ENCODE measurements at places on chromosomes 5 and 9.
A peak's percentile ranks its signal among the peaks of the same experiment; 100 is the strongest.

DNA sequence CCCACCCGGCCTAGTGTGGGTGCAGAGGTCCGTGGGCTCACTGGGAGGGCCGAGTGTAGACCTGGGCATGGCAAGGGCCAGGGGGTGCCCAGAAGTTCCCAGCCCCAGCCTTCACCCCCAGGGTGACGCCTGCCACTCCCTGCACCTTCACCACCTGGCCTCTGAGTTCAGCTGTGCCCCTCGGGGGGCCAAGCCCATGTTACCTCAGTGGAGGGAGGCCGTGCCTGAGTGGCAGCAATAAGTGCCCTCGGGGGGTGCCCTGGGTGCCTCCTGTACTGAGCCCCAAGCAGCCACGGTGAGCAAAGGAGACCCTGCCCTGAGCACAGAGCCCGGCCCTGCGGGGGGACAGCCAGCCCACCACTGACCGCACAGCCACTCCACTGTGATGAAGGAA, 10.3 kb upstream of the FCN2 start:
- DNase-seq = no peak

- DNase-seq = peak; percentile 76
Measured at GRCh38 chr9:136544548-136544963, 1.3 kb downstream of the NOTCH1 start.

DNA sequence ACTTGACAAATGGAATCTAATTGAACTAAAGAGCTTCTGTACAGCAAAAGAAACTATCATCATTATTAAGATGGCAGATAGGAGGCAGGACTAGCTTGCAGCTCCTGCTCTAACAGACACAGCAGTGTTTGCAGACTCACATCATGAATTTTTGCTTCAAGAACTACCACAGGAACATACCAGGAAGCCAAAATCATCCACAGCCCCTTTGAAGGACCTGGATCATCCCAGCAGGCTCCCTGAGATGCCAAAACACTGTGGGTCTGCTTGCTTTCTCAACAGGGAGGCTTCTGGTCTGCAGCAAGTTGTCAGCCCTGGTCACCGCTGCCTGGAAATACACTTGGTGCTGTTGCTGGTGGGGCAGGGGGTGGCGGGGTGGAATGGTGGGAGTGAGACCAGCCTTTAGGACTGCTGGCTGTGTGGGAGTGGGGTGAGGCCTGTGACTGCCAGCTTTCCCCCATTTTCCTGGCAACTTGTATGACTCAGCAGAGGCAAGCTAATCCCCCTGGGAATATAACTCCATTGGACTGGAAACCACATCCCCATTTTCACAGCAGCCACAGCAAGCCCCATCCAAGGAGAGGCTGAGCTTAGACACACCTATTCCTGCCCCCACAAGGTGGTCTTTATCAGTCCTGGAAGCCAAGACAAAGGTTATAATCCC, 533.8 kb upstream of the CYLC2 start:
- no peak for DNase-seq

DNA sequence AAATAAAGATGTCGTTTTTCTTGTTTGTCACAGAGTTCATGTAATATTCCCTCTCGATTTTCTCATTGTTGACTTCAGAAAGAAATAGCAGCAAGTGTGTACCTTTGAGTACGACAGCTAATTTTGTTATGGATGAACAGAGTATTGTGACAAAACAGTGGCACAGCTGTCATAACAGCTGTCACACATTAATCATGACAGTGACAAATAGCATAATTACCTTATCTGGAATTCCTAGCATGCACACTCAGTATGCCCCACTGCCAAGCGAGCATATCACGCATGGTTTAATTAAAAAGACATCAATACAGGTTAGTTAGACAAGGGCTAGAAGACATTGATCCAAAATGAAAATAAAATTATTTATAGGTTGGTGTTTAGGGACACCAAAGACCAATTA, 375.1 kb downstream of the SPATA31D1 start:
- DNase-seq = no peak

DNA sequence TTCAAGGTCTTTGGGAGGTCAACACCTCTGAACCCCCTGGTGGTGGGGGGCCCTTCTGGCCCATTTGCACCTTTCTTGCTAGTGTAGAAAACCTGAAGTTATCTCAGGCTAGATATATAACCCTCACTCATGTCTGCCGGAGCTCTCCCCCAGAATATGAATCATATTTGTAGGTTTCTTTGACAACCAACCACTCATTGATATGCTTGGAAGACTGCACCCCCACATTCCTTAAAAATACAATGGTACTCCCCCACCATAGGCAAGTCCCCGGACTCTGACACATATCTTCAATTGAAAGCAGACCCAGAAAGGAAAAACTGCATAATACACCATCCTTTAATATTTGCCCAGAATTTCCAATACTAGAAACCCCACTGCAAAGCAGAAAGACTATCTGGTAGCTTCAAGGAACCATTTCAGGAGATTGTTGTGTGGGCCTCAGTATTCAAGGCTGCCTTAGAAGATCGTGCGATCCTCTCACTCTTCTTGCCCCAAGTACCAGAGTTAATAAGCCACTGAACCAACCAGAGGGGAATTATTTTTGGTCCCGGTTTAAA, 978 bp upstream of the UBE2B start:
- peak; percentile 16 for DNase-seq

DNA sequence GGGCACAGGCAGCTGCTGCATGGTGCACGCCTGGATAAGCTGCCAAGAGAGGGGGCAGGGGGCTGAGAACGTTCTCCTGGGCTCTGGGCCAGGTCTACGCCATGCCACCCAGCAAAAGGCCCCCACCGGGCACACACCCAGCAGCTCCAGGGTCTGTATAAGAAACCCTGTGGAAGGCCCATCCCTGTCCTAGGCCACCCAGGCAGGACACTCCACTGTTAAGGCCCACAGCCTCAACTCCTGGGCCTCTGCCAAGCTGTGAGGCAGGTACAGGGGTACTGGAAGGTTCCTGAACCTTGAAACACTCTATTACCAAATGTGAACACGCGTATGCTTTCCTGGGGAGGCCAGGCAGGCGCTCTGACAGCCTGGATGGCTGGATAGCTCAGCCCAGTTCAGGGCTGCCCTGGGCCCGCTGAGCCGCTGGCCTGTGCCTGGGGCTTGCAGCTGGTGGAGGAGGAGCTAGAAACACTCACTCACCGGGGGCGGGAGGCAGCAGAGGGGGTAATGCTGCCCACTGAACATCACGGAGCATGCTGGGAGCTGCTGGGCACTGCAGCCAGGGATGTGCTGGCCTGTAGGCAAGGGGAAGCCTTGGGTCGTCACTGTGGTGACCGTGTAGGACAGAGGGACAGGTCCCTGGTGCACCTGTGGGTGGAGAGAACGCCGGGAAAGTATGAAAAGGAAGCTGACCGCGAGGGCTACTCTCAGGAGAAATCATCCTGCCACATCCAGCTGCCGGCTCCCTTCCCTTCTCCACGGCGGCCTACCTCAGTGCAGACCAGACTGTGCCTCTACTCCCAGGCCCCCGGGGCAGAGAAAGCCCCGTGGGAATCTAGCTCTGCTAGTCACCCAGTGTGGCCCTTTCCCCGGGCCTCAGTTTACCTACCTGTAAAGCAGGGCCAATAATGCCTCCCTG, 6.0 kb downstream of the RNF44 start:
- peak; percentile 48 for DNase-seq

DNA sequence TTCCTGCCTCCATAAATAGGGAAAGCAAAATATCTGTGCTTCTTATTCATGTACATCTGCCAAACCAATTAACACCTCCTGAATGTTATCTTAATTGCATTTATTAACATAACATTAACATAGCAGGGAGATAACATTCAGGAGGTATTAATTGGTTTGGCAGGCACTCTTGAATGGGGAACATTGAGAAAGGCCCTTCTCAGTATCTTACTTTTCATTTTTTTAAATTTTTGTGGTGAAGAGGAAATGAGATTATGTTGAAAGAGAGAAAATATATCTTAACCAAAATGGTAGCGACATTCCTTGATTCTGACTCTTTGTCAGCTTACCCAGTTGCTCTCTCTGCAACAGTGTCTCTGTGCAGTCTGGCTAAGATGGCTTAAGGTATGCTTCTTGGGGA, 100.4 kb upstream of the TLE1 start:
- DNase-seq = no peak

GRCh38 chr5:116492776-116493175, 81.8 kb downstream of the SEMA6A start:
- no peak for DNase-seq

GRCh38 chr9:123536455-123536868, 180.5 kb downstream of the CRB2 start:
- no peak for DNase-seq

DNA sequence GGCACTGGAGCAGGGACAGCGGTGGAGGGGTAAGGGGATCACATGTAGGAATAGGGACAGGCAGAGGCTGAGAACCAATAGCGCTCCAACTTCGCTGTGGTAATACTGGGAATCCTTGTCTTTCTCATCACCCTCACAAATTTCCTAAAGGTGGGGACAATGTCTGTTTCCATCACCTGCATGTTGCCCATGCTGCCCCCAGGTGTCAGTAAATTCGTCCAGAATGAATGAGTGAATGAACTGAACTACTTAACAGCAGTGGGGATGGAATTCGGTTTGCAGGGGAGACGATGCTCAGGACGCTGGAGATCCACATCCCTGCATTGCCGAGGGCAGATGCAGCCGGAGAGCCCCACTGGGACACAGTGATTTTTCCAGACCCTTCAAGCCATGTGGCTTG, 129.9 kb downstream of the PDZD2 start:
- no peak for DNase-seq

- DNase-seq = no peak
Measured at GRCh38 chr5:41246376-41246775, 33.0 kb upstream of the C6 start.

DNA sequence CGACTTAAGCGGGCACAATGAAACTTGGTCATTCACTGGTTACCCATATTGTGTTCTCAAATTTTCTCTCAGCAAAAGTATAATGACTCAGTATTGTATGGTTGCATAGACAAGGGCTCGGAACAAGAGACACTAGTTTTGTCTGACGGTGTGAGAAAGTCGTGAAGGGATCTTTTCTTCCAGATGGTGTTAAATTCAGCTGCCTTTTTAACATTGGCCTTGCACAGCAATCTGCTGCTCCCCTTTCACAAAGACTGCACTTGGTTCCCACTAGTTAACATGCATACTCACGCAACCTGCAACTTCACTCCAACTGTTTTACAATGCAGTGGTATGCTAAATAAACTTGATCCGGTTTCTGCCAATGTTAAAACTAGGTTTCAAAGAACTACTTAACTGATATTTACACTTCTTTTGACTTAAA, 219.2 kb downstream of the MEF2C start:
- no peak for DNase-seq

DNA sequence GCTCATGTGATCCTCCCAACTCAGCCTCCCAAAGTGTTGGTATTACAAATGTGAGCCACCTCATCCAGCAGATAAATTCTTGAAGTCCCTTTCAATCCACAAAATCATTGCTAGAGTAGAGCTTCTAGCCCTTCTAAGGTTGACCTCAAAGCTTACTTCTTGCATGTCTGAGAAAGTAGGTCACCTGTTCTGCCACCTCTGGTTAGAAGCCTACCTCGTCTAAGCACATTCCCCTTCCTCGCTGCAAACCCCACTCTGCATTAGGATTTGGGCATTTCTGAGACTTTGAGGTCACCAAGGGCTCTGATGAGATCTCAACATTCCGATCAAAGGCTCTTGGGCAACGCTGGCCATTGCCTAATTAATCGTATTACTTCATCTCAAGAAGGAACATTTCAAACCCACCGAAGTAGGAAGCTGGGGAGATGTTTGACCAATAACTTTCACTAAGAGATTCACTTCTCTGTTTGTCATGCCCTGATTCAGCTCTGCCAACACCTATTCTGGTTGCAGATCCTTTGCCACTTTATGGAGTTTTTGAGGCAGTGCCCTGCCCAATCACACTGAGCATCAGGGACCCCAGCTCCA, 8.6 kb downstream of the ADAM19 start:
- DNase-seq = no peak

GRCh38 chr9:2132484-2133082, 117.4 kb downstream of the SMARCA2 start:
- no peak for DNase-seq

DNA sequence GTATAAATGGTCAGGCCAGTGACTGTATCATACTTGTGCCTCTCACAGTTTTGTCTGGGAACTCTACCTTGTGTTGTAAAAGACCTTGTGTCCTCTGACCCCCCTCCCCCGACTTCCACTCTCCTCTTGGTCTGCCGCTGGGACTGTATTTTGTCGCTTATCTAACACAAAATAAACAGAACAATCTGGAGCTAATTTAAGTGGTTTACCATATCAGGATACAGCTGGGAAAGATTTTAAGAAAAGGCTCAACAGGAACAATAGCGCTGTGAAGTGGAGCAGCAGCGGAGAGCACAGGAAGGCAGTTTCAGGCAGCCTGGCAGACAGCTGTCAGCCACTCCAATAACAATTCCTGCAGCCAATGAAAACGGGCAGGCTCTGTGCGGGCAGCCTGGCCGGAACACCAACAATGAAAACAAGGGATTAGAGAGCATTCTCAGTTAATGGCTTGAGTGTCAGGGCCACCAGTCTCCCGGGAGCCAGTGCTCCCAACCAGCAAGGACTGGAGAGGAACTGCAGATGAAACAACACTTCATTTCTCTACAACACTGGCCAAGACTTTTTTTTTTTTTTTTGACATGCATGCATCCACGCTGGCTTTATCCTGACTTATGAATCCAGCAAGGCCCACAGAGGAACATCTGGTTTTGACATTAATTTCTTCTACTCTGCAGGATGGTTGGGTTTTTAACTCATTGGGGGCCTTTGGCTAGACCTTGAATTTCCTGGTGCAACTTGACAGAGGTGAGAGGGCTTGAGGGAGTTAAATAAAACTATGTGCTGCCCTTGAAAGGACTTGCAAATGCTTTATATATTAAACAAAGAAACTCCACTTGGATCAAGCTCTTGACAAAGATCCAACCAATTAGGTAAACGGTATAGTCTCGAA, 76.7 kb downstream of the ARSB start:
- no peak for DNase-seq

All from activated CD4-positive, alpha-beta T cell treated with anti-CD3 and anti-CD28 coated beads for 48 hours (primary cell).